H1 (cell line): ENCODE measurements at places on chromosomes 4 and X.

DNA sequence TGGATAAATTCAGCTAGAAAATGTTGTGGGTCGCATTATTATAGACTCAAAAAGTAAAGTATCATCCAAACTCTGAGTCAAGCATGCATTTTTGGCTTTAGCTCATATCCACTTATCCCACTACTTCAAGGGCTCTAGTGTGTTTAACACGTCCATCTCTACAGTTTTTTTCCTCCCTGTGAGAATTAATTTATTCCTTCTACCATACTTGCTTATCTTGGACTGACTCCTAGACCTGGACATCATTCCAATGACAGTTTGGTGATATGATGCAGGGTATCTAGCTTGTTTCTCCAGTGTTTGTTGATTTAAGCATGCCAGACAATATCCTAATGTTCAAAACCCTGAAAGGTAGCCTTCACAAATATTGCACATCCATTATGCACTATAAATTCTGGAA lies 1037.1 kb upstream of the INTU start:
- DNase-seq, result no peak

GRCh38 chr4:13126976-13127910 lies 356.9 kb downstream of the RAB28 start:
- DNase-seq, result no peak

GRCh38 chr4:54659313-54659712 lies 1.6 kb downstream of the KIT start:
- DNase-seq, result no peak

DNA sequence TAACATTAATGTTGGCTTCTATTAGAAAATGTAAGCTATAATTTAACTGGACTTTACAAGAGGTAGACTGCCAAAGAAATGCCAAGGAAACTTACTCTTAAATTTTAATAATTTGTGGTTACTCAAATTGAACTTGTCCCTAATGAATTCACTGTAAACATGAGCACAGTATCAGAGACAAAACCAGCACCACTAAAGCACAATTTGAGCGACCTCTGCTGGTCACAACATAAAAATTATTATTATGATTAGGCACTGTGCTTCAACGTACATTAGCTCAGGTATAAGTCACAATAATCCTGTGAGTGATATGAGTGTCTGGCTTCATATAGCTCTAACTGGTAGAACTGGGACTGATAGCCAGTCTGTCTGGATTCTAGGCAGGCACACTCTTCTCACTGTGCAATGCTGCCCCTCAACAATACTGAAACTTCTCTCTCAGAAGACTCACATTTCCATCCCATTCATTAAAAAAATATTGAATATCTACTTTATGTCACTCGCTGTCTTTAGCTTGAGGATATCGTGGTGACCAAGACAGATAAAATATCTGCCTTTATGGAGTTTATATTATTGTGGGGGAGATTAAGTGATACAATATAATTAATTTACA lies 8.0 kb downstream of the NUDT6 start:
- no peak for DNase-seq

DNA sequence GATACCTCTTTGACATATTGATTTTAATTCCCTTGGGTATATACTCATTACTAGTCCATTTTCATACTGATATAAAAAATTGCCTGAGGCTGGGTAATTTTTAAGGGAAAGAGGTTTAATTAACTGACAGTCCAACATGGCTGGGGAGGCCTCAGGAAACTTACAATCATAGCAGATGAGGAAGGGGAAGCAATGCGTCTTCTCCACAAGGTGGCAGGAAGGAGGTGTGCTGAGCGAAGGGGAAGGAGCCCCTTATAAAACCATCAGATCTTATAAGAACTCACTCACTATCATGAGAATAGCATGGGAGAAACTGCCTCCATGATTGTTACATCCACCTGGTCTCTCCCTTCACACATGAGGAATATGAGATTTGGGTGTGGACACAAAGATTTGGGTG lies 42.4 kb downstream of the MSX1 start:
- DNase-seq, result no peak

DNA sequence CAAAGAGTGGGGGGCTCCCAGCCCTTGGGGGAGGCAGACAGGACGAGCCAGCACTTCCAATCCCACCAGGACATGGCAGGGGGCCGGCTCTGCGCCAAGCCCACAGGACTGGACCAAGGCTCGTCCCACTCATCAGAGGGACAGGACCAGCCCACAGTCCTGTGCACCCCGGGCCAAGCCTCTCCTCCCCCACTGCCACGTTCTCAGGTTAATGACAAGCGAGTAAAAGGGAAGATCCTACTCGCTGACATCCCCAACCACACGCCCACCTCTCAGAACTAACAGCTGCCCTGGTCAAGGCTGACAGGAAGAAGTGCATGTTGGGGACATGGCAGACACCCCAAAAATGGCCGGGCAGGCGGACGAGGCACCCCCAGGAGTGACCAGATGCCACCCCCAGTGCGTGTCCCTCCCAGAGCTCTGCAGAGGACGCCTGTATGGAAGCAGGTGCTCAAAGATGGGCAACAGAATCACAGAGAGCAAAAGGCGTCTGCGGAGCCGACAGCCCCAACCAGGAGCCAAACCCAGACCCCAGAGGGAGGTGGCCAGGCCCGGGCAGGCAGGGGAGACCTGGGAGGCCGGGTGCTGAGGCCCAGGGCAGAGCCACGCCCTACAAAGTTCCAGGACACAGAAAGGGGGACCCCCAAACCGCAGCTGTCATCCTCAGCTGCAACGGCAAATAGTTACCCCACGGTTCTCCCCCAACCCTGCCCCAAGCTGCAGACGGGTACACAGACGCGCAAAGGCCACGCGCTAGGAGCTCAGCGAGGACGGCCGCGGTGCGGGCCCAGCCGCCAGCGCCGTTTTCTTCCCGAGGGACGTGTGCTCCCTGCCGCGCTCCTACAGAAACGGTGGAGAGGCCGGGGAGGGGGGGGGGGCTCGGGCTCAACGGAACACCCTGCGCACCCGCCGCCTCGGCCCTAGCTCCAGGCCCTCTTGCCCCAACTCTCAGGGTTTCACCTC lies 1.7 kb downstream of the CTBP1 start:
- DNase-seq, result no peak

DNA sequence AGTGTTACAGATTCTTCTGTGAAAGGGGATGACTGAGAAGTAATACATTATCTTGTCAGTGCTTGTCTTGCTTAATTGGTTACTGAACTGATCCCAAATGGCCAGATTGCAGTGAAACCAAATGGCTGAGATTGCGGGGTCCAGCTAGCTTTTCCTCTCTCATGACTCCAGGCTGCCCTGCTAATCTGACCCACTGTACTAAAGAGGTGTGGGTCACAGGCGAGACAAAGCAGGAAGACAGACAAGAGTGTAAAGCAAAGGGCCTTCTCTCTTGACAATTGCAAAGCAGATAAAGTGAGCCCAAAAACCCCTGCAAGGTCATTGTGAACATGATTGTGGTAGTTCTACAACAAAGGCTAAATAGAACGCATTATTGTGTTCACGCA lies 2.1 kb downstream of the TMEM150C start:
- DNase-seq, result no peak

DNA sequence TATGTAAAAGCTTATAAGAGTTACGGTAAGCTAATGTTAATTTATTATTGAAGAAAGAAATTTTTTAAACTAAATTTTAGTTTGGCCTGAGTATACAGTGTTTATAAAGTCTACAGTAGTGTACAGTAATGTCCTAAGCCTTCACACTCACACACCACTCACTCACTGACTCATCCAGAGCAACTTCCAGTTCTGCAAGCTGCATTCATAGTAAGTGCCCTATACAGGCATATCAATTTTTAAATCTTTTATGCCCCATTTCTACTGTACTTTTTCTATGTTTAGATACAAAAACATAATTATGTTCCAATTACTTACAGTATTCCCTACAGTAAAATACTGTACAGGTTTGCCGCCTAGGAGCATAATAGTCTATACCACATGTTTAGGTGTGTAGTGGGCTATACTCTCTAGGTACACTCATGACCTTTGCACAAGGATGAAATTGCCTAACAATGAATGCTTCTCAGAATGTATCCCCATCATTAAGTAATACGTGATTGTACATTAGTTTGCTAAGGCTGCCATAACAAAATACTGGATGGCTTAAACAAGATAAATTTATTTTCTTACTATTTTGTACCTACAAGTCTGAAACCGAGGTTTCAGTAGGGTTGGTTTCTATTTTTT lies 333.8 kb upstream of the PCDH7 start:
- DNase-seq, result no peak

GRCh38 chrX:106378616-106379015 lies 210.5 kb downstream of the PWWP3B start:
- DNase-seq, result no peak

DNA sequence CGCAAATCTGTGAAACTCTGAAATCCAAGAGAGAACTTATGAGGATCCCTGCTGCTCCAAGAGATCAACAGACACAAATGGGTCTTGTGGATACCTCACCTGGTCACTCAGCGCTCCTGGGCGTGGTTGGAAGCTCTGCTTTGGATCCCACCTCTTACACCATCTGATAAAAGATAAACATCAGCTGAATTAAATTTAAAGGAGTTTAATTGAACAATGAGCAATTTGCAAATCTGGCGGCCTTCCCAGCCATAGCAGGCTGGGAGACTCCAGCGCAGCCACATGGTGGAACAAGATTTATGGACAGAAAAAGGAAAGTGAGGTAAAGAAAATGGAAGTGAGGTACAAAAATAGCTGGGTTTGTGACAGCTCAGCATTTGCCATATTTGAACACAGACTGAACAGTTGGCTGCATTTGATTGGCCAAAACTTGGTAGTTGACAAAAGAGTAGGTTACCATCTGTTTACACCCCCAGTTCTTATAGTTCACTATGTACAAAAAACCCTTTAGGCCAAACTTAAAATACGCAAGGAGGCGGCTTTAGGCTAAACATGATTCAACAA lies 437.3 kb upstream of the NDST3 start:
- no peak for DNase-seq

GRCh38 chr4:119299741-119300100 lies 22.2 kb downstream of the FABP2 start:
- DNase-seq, result no peak

DNA sequence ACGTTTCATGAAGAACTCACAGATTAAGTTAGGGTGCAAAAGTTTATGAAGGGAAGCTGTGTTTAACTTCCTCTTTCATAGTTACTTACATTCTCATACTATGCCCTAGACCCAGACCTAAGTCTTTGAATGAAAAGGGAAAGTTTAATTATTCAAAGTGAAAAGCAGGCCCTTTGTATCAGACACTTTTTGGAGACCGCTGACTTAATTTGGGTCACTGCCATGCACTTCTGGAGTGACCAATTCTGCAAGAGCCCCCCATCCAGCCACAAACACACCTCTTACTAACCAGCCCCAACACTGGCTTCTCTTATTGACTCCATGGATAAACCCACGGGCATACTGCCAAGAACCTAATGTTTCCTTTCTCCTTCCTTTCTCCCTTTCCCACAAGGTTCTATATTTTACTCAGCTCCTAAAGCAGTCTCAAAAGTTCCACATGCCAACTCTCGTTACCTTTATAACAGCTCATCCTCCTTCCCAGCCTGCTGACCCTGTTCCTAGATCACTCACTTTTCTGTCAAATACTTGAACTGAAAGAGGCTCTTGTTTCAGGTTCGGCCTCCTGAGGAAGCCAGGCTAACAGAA lies 34.5 kb downstream of the ABCE1 start:
- DNase-seq, result no peak

DNA sequence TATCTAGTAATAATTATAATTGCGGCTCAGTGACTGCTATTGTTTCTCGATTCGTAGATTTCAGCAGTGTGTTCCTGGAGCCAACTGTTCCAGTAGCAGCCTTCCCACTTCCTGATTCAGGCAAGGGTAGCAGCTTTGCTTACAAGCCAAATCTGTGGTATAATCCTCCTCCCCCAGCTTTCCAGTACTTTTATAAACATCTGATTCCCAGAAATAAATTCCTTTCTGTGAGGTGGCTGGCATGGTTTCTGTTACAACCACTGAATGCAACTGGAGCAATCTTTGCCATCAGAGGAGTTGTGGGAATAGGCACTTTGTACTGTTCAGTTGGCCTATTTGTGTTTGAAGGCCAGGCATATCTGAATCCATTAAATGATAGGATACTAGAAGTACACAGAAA lies 80.0 kb downstream of the GLRA3 start:
- no peak for DNase-seq

- no peak for DNase-seq
Observed at GRCh38 chr4:122663814-122664610, 43.1 kb upstream of the IL21 start.

GRCh38 chr4:33072298-33073089 lies 2352.3 kb downstream of the PCDH7 start:
- no peak for DNase-seq

DNA sequence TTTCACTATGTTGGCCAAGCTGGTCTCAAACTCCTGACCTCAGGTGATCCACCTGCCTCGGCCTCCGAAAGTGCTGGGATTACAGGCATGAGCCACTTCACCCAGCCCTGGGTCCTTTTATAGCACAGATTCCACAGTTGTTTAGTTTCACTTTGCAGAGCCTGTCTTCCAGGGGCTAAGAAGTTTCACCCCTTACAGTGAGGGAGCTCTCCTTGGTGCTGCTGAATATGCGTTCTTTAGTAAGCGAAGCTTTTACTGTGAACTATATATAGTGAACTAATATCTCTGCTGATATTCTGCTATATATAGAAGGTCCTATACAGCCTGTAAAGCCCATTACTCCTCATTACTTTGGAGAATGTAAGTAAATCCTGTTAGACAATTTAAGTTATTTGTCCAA lies 4.2 kb downstream of the TCEAL6 start:
- no peak for DNase-seq

DNA sequence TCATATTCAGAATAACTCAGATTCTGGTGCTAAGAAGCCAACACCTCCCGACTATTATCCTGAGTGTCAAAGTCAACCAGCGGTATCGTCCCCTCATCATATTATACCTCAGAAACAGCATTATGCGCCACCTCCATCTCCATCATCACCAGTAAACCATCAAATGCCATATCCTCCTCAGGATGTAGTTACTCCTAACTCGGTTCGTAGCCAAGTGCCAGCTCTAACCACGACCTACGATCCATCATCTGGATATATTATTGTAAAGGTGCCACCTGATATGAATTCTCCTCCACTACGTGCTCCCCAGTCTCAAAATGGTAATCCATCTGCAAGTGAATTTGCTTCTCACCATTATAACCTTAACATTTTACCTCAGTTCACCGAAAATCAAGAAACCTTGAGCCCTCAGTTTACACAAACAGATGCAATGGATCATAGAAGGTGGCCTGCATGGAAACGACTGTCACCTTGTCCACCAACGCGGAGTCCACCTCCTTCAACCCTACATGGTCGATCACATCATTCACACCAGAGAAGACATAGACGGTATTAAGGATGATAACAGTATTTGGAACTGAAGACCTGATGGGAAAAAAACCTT lies 1.1 kb downstream of the CBLL2 start:
- no peak for DNase-seq

GRCh38 chr4:153413842-153414241 lies 52.3 kb upstream of the TMEM131L start:
- DNase-seq, result no peak

DNA sequence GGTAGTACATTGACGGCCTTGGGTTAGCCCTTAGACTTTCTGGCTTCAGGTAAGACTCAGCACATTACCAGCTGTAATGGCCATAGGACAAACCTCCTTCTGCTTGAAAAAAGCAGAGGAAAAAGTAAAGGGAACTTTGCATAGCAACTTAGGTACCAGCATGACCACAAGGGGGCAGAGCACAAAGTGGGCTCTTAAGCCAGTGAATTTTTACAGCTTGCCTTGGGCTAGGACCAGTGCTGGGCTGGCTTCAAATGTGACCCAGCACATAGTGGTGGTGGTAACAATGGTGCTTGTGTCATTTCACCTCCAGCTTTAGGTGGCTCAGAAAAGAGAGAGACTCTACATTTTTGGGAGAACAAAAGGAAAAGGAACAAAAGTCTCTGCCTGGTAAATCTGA lies 66.1 kb downstream of the KLHL4 start:
- peak; percentile 5 for DNase-seq

- DNase-seq, result no peak
Observed at GRCh38 chr4:52949336-52949735, 87.2 kb downstream of the RASL11B start.
